ENCODE measurements at places on chromosomes 12 and 14.

- DNase-seq = no peak
These were observed 101.6 kb downstream of the SLC25A47 start for GRCh38 chr14:100424504-100425428.

GRCh38 chr12:102461501-102461900 lies 18.9 kb downstream of the IGF1 start:
- DNase-seq = no peak

GRCh38 chr12:30993766-30994165 lies 67.2 kb downstream of the TSPAN11 start:
- DNase-seq = no peak

- DNase-seq = peak; percentile 74
These were observed 25.0 kb downstream of the GPRC5A start for GRCh38 chr12:12916135-12916944.

GRCh38 chr12:124277394-124278241 lies 17.3 kb upstream of the RFLNA start:
- DNase-seq = no peak

- peak; percentile 1 for DNase-seq
These were observed 1.2 kb downstream of the PRMT8 start for GRCh38 chr12:3491938-3492792.

GRCh38 chr12:132014092-132014914 lies 64.6 kb downstream of the EP400 start:
- DNase-seq = no peak

- DNase-seq = peak; percentile 38
These were observed 2.2 kb downstream of the BAZ1A start for GRCh38 chr14:34872822-34873588.

DNA sequence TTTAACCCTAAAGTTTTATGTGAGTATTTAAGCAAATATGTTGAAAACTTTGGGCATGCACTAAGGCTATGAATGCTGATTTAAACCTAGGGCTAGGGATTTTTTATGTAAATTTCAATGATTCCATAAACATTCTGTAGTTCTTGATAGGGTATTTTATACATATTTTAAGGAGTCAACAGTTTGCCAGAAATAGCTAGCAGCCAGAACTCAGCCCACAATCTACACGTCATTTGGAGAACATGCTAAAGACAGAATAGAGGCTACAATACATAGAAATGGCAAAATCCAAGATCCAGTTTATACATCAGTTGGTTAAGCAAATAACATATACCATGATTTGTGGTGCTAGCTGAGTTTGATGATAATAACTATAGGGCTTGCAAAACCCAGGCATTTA lies 184.7 kb downstream of the TMEM117 start:
- no peak for DNase-seq

DNA sequence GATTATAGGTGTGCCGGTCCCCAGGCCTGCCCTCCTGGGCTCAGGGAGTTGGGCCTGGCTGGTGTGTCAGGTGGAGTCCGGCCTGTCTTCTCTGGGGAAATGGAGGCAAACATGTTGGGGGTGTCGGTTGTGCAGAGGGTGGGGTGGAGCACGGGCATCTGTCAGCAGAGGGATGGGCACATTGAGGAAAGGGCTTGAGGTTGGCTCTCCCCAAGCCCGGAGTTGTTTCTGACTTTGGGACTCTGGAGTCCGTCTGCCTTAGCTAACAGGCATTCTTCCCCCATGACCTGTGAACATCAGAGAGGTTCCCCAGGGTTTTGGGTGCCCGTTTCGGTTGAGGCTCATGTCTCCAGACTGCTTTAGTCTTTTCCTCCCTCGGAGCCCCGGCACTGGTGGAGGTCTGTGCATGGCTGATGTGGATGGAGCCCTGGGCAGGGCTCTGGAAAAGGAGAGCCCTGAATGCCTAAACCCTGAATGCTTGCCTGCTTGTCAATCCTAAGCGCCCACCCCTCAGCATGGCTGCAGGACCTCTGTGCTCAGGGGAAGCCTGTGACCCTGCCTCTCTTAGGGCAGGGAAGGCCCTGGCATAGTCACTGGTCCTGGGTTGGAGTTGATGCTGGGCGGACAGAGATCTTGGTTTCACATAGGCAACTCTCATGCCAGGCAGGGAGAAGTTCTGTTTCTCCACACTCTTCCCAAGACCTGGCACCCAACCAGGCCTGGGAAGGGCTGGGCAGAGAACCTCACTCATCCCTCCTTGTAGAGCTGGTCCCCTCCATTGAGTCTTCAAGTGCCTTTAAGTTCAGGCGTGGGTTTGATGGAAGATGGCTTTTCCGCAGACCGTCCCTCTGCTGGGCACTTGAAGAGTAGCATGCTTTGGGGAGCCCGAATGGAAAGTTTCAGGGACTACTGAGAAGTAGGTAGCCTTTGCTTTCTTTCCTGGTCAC lies 12.9 kb downstream of the NYNRIN start:
- DNase-seq = peak; percentile 3

- no peak for DNase-seq
These were observed 83.0 kb upstream of the CCND2 start for GRCh38 chr12:4190366-4191063.

GRCh38 chr12:27142101-27142721 lies 59.8 kb upstream of the C12orf71 start:
- DNase-seq = peak; percentile 2

- DNase-seq = no peak
These were observed 685 bp upstream of the CDH24 start for GRCh38 chr14:23057757-23058653.
